ENCODE measurements at places on chromosomes 12 and 14. TPM values are rescaled to one million over a fixed set of nuclear protein-coding genes. Genes with fewer than 3 reads are reported as not detected.

Gene C14orf180
- total RNA-seq = not detected

GRCh38 chr12:86623267-86623666, 367.1 kb upstream of the MGAT4C start:
- H3K36me3 ChIP-seq = no peaks in the 10 kb centered on the region
- no peaks in the 10 kb centered on the region for H3K27me3 ChIP-seq
- H3K4me1 ChIP-seq = no peaks in the 10 kb centered on the region
- no peak for DNase-seq
- no peak overlapping the region for H3K27ac ChIP-seq

GRCh38 chr12:44874981-44875416, 1.1 kb downstream of the NELL2 start:
- H3K4me3 ChIP-seq = peak overlapping the region; percentile 58
- H3K27me3 ChIP-seq = no peaks in the 10 kb centered on the region
- DNase-seq = peak; percentile 29
- peak overlapping the region; percentile 78 for H3K27ac ChIP-seq
- no peaks in the 10 kb centered on the region for H3K36me3 ChIP-seq

GRCh38 chr14:99118946-99119345, 153.1 kb downstream of the BCL11B start:
- no peaks in the 10 kb centered on the region for H3K36me3 ChIP-seq
- DNase-seq = no peak
- no peaks in the 10 kb centered on the region for H3K27me3 ChIP-seq

GRCh38 chr14:23168246-23168645, 15.2 kb downstream of the SLC7A8 start:
- H3K27ac ChIP-seq = no peak overlapping the region
- DNase-seq = no peak
- no peak overlapping the region for H3K4me3 ChIP-seq
- H3K36me3 ChIP-seq = no peaks in the 10 kb centered on the region
- no peaks in the 10 kb centered on the region for H3K27me3 ChIP-seq
- H3K4me1 ChIP-seq = peaks cover 15% of the 10 kb centered on the region

GRCh38 chr14:63308723-63309317, 9.9 kb downstream of the GPHB5 start:
- H3K36me3 ChIP-seq = no peaks in the 10 kb centered on the region
- H3K4me1 ChIP-seq = no peaks in the 10 kb centered on the region
- no peak overlapping the region for H3K4me3 ChIP-seq
- no peak overlapping the region for H3K27ac ChIP-seq
- no peak for DNase-seq

DNA sequence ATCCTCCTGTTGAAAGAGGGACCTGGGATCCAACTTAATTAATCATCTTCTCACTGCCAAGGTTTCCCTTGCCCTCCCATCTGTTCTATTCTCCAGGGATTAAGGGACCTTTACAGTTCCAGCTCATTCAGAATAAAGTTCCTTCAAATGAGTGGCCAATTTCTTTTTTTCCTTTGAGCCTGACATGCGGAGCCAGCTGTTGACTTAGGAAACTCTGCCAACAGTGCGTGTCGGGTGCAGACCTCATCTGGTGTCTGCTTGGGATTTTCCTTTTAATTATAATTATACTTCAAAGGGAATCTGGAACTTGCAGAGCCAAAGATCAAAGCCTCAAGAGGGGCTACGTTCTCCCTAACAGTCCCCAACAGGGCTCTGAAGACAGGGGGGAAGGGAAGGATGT, 64.8 kb downstream of the CCDC60 start:
- no peaks in the 10 kb centered on the region for H3K4me1 ChIP-seq
- H3K4me3 ChIP-seq = no peak overlapping the region
- no peak overlapping the region for H3K27ac ChIP-seq
- no peaks in the 10 kb centered on the region for H3K36me3 ChIP-seq
- DNase-seq = no peak

- no peak for DNase-seq
- H3K27ac ChIP-seq = no peak overlapping the region
- H3K27me3 ChIP-seq = no peaks in the 10 kb centered on the region
- no peaks in the 10 kb centered on the region for H3K4me1 ChIP-seq
- H3K36me3 ChIP-seq = no peaks in the 10 kb centered on the region
Measured at GRCh38 chr12:19998961-19999804, 369.2 kb upstream of the PDE3A start.

Gene KRT2
- total RNA-seq = 2.3 TPM

DNA sequence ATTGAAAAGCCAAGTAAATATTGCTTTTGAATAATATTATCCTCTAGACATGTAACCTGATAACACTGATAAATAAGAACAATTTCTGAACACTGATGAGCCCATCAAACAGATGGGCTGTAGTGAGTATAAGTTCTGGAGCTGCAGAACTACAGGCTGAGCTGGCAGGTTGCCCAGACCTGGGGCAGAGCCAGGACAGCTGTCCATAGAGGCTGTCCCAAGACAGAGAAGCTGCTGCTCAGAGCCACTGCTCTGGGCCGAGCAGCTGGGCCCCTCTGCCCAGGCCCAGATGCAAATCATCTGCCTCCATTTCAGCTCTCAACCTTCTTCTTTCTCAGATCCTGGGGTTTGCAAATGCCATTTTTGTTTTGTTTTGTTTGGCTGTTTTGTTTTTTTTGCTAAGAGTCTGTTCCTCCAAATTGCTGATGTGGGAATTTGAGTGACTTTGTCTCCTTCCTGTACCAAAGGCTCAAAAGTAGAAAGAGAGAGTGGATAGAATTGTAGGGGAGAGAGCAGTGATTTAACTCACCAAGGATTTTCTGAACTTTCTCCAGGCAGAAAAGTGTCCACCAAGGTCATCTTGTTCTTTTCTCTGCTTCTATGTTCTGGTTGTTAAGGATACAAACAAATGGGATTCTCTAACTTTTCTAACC, 4.0 kb upstream of the TESPA1 start:
- H3K27ac ChIP-seq = peak overlapping the region; percentile 80
- H3K4me3 ChIP-seq = no peak overlapping the region
- DNase-seq = no peak
- H3K27me3 ChIP-seq = no peaks in the 10 kb centered on the region
- H3K4me1 ChIP-seq = peaks cover 57% of the 10 kb centered on the region
